ENCODE measurements at places on chromosomes 12 and 14. TPM values are rescaled to one million over a fixed set of nuclear protein-coding genes. Genes with fewer than 3 reads are reported as not detected.

GRCh38 chr12:124863416-124864325 lies at the start of gene SCARB1:
Gene SCARB1, minus strand, starts transcription at chr12:124863864. Its CDS starts 144 bp downstream, at chr12:124863720.
- no peak for DNase-seq

The NKX2-8 gene
- not detected for polyA plus RNA-seq

DNA sequence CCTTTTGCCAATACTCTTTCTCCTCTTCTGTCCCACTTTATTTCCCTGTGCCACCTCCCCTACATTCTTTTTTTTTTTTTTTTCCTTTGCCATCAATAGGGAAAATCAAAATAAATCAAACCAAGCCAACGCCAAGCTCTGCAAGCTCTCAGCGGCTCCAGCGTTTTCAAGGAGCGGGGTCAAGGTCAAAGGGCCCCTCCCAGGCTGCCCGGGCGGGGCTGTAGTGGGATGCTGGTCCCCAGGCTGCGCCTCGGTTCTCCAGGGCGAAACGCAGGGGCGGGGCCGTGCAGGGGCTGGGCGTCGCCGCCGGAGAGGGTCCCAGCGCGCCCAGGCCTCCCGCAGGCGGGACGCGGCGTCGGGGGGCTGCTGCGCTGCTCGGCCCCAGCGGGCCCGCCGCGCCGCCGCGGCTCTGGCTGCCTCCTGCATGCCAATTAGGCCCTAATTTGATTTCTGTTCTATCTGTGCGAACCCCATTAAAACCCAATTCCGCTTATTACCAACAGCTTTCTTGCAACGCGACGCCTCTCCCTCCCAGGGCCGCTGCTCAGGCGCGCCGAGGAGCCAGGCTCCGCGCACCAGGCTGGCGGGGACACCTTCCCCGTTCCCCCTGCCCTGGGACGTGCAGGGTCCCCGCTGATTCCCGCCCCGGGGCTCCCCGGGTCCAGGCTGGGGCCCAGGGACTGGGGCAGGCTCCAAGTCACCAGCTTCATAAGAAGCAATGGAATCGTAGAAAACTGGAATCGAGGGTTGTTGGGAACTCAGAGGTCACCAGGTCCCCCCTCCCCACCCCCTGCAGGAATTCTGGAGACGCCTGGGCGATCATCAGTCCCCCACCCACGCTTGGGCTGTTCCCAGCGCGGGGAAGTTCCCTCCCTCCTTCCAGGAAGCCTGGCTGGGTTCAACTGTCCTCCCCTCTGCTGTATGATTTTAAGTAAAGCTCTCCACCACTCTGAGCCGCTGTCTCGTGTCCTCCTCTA lies 50.7 kb upstream of the MAP1LC3B2 start:
- no peak for DNase-seq

The CORO1C gene
- polyA plus RNA-seq, result 416 TPM

- DNase-seq, result peak; percentile 46
Observed at GRCh38 chr12:53538209-53538689, 31.0 kb upstream of the NPFF start.

The UNC119B gene
- polyA plus RNA-seq, result 32.0 TPM

DNA sequence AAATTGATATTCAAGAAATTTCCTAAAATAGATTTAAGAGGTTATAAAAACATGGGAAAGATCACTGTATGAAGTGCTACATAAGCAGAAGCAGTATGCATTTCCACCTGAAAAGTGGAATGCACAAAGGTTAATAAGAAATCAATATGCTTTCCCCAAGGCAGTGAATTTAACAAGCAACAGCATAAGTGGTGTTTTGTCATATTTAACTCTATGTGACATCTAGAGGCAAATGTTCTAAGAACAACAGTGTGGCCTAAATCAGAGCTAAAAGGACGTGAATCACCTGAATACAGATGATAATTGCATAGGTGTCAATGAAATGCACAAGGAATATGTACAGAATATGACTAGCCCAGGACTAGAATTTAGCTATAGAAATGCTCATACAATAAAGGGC lies 49.5 kb downstream of the SLC2A13 start:
- no peak for DNase-seq

DNA sequence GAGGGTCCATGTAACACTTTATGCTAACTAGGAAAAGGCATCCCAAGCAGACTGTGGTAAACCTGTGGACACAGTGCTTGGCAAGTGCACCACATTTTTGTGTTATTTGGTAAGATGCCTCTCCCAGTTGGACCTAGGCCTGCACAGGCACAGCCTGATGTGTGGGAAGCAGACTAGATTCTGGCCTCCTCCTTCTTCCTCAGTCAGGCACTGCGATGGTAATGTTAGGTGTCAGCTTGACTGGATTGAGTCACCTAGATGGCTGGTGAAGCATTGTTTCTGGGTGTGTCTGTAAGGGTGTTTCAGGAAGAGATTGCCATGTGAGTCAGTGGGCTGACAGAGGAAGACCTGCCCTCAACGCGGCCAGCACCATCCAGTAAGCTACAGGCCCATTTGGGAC lies 25.3 kb upstream of the RHOJ start:
- DNase-seq, result peak; percentile 69

The SDR9C7 gene
- polyA plus RNA-seq, result not detected

- DNase-seq, result no peak
Observed at GRCh38 chr14:82366803-82367202, 833.1 kb upstream of the SEL1L start.

DNA sequence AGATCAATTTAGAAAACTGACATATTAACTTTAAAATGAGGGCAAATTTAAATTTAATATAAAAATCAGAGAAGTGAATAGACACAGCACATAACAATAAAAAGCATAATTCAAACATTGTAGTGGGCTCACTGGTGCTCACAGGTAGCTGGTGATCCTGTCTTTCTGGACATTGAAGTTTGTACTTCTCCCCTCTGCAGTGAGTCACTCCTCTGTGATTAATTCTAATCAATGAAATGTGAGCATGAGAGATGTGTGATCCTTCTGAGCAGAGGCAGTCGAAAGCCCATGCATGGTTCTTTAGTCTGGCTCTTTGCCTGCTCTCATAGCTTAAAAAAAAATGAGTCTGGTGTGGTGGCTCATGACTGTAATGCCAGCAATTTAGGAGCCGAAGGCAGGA lies 59.0 kb upstream of the RERGL start:
- DNase-seq, result no peak

- DNase-seq, result no peak
Observed at GRCh38 chr12:88558340-88558867, 21.9 kb downstream of the KITLG start.

The HCAR1 gene
- not detected for polyA plus RNA-seq
